ENCODE measurements at places on chromosomes 2 and 18. TPM values are rescaled to one million over a fixed set of nuclear protein-coding genes. Genes with fewer than 3 reads are reported as not detected.

DNA sequence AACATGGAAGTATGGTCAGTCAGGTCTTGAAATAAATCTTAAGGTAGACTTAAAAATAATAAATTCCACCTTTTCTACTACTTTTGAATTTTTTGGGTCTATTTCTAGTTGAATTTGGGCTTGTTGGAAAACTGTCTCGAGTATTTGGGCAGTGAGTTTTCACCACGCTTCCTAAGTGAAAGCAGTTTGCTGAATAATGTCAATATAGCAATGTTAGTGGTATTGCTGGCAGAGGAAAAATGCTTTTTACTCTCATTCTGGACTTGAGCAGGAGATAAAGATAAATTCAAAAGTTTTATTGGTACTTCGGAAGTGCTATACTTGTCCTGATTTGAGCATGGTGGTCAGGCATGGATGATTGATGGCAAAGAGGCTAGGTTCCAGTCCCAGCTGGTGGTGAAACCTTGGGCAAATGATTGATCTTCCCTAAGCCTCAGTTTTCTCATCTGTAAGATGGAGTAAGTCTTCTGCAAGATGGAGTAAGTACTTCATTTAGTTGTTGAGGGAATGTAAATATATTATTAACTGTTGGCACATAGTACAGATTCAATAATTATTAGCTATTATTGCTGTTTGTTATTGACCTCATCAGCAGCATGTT, 503.5 kb upstream of the ZEB2 start:
- H3K36me3 ChIP-seq, result no peaks in the 10 kb centered on the region
- no peaks in the 10 kb centered on the region for H3K27me3 ChIP-seq
- peak overlapping the region; percentile 55 for H3K27ac ChIP-seq
- peaks cover 3% of the 10 kb centered on the region for H3K4me1 ChIP-seq
- no peak overlapping the region for H3K4me3 ChIP-seq

DNA sequence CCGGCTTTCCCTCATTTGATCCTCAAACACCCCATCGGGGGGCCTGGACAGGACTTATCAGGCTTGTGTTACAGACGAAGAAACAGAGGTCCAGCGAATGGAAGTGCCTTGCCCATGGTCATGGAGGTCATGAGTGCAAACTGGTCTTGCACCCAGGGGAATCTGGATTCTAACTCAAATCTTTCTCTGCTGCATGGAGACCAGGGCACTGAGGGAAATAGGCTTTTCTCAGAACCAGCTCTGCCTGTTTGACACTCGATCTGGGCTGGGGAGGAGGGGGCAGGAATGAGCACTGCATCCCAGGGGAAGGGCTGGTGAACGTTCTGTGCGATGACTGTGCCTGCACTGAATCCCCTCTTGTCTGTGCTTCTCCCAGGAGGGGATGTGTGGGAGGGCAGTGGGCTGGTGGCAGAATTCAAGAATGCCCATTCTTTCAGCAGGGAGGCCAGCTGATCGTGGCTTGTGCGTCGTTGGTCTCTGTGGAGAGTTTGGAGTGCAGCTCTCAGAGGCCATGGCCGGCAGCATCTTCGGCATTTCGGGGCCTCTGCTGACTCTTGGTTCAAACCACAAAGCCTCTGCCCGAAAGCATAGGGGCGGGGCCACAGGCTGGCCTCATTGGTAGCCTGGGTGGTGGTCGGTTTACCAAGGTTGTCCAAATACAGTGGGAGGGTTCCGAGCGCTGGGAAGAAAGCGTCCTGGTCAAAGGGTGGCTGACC, 171.6 kb downstream of the DDX1 start:
- no peaks in the 10 kb centered on the region for H3K27me3 ChIP-seq
- no peak for DNase-seq
- no peak overlapping the region for H3K4me3 ChIP-seq
- no peaks in the 10 kb centered on the region for H3K36me3 ChIP-seq
- no peaks in the 10 kb centered on the region for H3K4me1 ChIP-seq
- no peak overlapping the region for H3K27ac ChIP-seq

DNA sequence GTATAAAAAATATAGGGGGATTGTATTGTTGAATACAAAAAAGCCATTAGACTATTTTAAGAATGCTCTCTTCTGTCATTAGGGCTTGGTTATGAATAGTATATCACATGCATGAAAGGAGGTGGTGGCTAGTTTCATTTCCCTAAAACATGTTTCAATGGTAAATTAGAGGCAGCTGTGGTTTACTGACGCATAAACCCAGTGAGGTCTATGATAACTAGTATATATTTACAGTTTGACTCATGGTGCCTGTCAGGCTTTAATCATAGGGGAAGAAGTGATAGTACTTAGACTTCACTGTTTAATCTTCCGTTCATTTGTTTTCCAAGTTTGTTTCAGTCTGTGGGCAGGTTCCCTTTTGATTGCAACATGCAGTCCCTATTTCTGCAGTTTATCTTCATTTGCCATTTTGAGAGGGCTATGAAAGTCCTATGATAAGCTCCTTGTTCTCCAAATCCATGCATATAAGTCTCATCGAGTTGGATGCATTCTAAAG, 55.1 kb upstream of the MAP4K3 start:
- no peaks in the 10 kb centered on the region for H3K27me3 ChIP-seq
- H3K4me1 ChIP-seq, result no peaks in the 10 kb centered on the region
- H3K4me3 ChIP-seq, result no peak overlapping the region

Gene REG1B
- total RNA-seq, result not detected

GRCh38 chr2:65228263-65228750, 676 bp downstream of the ACTR2 start:
- H3K36me3 ChIP-seq, result no peaks in the 10 kb centered on the region
- no peaks in the 10 kb centered on the region for H3K27me3 ChIP-seq
- peaks cover 8% of the 10 kb centered on the region for H3K4me1 ChIP-seq
- H3K4me3 ChIP-seq, result peak overlapping the region; percentile 66
- no peak for DNase-seq
- H3K27ac ChIP-seq, result peak overlapping the region; percentile 100

- no peaks in the 10 kb centered on the region for H3K36me3 ChIP-seq
- DNase-seq, result no peak
- H3K4me3 ChIP-seq, result no peak overlapping the region
- H3K4me1 ChIP-seq, result peaks cover 3% of the 10 kb centered on the region
Observed at GRCh38 chr2:22086726-22087125, 963.0 kb downstream of the TDRD15 start.

Gene SDC1
- 0.32 TPM for total RNA-seq

Gene FAM237A
- not detected for total RNA-seq

Gene OR6B3
- not detected for total RNA-seq

DNA sequence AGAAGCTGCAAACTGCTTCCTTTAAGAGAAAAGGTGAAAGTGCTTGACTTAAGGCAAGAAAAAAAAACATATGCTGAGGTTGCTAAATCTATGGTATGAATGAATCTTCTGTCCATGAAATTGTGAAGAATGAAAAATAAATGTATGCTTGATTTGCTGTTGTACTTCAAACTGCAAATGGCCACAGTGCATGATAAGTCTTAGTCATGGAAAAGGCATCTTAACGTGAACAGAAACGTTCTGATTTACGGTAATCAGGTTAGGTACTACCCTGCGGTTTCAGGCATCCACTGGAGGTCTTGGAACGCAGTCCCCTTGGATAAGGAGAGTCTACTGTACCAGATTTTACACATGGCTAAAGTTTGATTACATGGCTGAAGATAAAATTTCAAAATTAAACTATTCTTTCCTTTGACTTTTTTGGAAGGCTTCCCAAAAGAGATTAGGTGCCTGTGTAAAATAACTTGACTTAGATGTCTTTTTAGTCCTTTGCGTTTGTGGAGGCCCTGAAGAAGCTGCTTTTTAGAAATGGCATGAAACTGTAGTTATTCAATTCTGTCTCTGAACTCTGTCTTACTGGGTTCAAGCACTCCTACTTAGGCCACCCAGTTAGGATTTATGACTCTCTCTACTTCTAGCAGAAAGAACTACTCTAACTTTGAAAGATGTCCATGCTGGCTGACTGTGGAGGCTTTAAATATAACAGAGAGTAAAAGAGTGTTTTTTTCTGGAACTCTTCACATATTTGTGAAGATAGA, 35.9 kb upstream of the SCN9A start:
- no peaks in the 10 kb centered on the region for H3K27me3 ChIP-seq
- no peak for DNase-seq
- no peak overlapping the region for H3K27ac ChIP-seq

- no peak overlapping the region for H3K4me3 ChIP-seq
- H3K27ac ChIP-seq, result no peak overlapping the region
- no peaks in the 10 kb centered on the region for H3K36me3 ChIP-seq
- no peak for DNase-seq
Observed at GRCh38 chr2:156088587-156088986, 243.9 kb downstream of the NR4A2 start.

DNA sequence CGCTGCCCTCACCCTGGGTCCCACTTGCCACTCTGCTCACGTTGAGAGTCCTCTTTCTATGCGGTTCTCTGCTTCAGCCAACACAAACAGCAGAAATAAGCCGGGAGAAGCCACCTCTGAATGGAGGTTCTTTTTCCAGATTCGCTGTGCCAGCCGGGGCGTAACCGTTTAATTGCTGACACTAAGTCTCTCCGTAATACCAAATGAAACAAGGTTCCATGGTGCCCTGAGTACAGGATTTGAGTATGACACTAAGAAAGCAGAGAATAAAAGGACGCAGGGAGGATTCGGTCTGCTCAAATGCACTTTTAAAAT, 37.6 kb downstream of the CTIF start:
- peak overlapping the region; percentile 4 for H3K27ac ChIP-seq
- no peak for DNase-seq
- H3K27me3 ChIP-seq, result no peaks in the 10 kb centered on the region

Gene C2orf66
- total RNA-seq, result not detected

Gene SERPINB4
- total RNA-seq, result not detected

DNA sequence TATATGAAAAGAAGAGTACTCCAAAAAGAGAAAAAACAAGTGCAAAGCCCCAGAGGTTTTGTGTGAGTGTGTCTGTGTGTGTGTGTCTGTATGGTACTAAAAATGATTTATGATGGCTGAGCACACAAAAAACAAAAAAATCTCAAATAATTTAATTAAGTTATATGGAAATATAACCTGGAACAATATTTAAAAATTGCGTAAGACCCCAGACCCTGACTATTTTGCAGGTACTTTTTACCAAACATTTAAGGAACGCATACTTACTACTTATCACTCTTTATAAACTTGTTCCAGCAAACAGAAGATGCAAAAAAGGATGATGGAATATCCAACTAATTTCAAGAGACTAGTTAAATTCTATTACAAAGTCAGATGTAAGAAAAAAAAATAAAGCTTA, 317.4 kb upstream of the KCNH7 start:
- H3K27me3 ChIP-seq, result no peaks in the 10 kb centered on the region
- H3K4me3 ChIP-seq, result no peak overlapping the region
- no peak for DNase-seq
- no peak overlapping the region for H3K27ac ChIP-seq

Gene FN1
- 5,098 TPM for total RNA-seq

Gene SNED1
- total RNA-seq, result 84.3 TPM

GRCh38 chr2:118244686-118245085, 156.4 kb downstream of the INSIG2 start:
- H3K36me3 ChIP-seq, result no peaks in the 10 kb centered on the region
- H3K27ac ChIP-seq, result no peak overlapping the region
- no peak for DNase-seq
- no peak overlapping the region for H3K4me3 ChIP-seq
- H3K27me3 ChIP-seq, result no peaks in the 10 kb centered on the region

Gene UGT1A1
- not detected for total RNA-seq

GRCh38 chr2:197191940-197192322, 118.6 kb downstream of the ANKRD44 start:
- no peak overlapping the region for H3K4me3 ChIP-seq
- H3K36me3 ChIP-seq, result no peaks in the 10 kb centered on the region

DNA sequence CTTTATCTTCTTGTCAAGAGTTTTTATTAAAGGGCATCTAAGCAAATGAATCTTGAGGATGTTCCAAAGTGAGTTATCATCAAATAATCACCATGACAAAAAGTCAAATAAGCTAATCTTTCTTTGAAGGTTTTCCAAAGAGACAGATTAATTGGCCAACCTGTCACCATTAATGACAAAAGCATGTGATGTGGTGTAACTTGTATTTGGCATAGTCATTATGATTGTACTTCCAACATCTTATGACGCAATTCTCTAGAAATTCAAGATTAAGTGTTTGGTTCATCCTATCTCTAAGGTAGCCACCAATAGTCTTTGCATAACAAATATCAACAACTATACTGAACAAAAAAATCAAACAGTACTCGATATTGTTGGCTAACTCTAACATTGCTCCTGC, 28.6 kb downstream of the RBMS1 start:
- no peaks in the 10 kb centered on the region for H3K36me3 ChIP-seq
- DNase-seq, result no peak
- H3K4me3 ChIP-seq, result no peak overlapping the region
- no peaks in the 10 kb centered on the region for H3K27me3 ChIP-seq

DNA sequence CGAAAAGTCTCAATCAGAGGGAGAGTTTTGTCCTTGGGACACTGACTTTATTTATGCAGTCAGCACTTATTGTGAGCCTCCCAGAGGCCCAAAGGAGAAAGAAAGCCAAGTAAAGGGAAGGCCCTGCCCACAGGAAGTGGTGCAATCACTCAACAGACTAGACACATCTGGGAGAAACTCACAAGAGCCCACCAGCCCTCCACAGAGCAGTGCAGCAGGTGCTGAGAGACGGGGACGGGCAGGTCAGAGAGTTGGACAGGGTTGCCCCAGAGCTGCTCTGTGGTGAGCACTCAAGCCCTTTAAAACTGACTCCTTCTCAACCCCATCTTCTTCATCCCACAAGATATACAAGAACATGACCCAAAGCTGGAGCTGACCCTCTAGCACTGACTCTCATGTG, 96.0 kb downstream of the TFCP2L1 start:
- no peak overlapping the region for H3K27ac ChIP-seq
- no peak overlapping the region for H3K4me3 ChIP-seq
- H3K27me3 ChIP-seq, result no peaks in the 10 kb centered on the region
- peak; percentile 53 for DNase-seq
- no peaks in the 10 kb centered on the region for H3K4me1 ChIP-seq

GRCh38 chr2:45888167-45888566, 236.7 kb downstream of the PRKCE start:
- H3K4me3 ChIP-seq, result no peak overlapping the region
- H3K4me1 ChIP-seq, result peaks cover 18% of the 10 kb centered on the region
- H3K27me3 ChIP-seq, result no peaks in the 10 kb centered on the region
- no peak for DNase-seq
- no peak overlapping the region for H3K27ac ChIP-seq
- H3K36me3 ChIP-seq, result no peaks in the 10 kb centered on the region

Gene UGT1A7
- not detected for total RNA-seq

- no peak overlapping the region for H3K27ac ChIP-seq
- DNase-seq, result no peak
- H3K4me1 ChIP-seq, result no peaks in the 10 kb centered on the region
- no peaks in the 10 kb centered on the region for H3K27me3 ChIP-seq
- no peaks in the 10 kb centered on the region for H3K36me3 ChIP-seq
Observed at GRCh38 chr2:234146087-234146826, 95.8 kb downstream of the SPP2 start.

- no peaks in the 10 kb centered on the region for H3K27me3 ChIP-seq
- no peak overlapping the region for H3K4me3 ChIP-seq
Observed at GRCh38 chr18:79641722-79642497, 37.7 kb upstream of the CTDP1 start.

Gene FMNL2
- total RNA-seq, result 12.0 TPM

DNA sequence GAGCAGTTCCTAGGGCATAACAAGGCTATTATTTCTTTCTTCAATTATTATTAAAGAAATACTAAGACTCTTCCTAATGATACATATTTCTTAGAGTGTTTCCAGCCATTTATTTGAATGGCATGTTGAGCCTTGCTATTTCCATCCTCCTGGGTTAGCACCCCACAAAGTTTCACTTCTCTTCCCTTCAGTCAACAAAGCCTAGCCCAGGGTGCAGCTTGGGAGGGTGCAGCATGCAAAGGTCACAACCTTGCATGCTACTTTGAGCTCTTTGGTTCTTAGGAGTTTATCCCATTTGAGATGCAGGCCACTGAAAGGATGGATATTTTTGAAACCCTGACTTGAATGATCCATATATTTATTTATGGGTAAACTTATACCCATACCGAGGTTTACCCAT, 454.4 kb upstream of the MEIS1 start:
- H3K36me3 ChIP-seq, result no peaks in the 10 kb centered on the region
- no peak overlapping the region for H3K27ac ChIP-seq
- no peak for DNase-seq
- no peaks in the 10 kb centered on the region for H3K4me1 ChIP-seq

Gene AGXT
- not detected for total RNA-seq
